Central memory CD8-positive, alpha-beta T cell (primary cell): ENCODE measurements at places on chromosomes 12 and 14.

DNA sequence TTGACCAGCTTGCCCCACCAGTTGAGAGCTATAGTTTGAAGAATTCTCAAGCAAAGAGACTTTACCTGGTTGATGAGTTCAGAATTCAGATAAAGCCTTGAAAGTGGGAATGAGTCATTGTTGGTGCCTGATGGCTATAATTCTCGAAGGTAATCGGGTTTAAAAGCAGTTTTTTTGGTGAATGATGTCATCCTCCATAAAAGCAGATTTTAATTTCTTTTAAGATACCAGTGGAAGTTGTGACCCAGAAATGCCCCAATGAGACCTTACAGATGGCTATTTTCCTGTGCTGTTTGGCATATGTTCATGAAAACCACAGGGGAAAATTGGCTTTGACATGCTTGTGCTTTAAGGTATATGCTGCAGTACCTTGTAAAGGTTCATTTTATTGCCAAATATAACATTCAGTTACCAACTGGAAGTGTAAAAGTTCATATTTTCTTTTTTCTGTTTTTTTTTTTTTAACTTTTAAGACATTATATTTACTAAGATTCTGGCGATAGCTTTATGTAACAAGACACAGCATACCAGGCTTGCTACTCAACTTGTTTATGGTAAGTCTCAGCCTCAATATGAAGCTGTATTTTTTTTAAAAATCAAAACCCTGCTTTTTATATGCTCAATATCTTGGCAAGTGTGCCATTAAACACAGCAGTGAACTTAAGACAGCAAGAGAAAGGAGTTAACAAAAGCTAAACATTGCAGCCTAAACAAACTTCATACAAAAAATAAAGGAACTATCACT lies 119.3 kb downstream of the LMNTD1 start:
- no peak for DNase-seq
- peaks cover 4% of the 10 kb centered on the region for H3K4me1 ChIP-seq
- H3K4me3 ChIP-seq, result no peak overlapping the region
- H3K36me3 ChIP-seq, result no peaks in the 10 kb centered on the region
- no peaks in the 10 kb centered on the region for H3K27me3 ChIP-seq

DNA sequence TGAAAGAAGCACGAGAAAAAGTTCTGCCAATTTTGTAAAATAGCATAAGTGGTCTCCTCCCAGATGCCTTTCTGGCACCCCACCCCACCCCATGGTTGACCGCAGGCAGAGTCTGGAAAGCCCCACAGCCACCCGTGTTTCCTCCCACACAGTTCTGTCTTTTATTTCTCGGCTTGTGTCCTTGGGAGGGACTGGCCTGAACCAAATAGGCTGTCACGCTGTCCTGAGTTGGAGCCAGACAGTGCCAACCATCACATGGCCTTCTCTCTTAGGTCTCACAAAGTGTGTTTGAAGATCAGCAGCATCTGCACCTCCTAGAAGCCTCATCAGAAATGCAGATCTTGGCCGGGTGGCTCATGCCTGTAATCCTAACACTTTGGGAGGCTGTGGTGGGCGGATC lies 10.2 kb upstream of the LTA4H start:
- H3K4me3 ChIP-seq, result no peak overlapping the region
- H3K36me3 ChIP-seq, result peaks cover 3% of the 10 kb centered on the region
- no peaks in the 10 kb centered on the region for H3K27me3 ChIP-seq
- DNase-seq, result no peak
- peaks cover 26% of the 10 kb centered on the region for H3K4me1 ChIP-seq
- no peak overlapping the region for H3K27ac ChIP-seq

DNA sequence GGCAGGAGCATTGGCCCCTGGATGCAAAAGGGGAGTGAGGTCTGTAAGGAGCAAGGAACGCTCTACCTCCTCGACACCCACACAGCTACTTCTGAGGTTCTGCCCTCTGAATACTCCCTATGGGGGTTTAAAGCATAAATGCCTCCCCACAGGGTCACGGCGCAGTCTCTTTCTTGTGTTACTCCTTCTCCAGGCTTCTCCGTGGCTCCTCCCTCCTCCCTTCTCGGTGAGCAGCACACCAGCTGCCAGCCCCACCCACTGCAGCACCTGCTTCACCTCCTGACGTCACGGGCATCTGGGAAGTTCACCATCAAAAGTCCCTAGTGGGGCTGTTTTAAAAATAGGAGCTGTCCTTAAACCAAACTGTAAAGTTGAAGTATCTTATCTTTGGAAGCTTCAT lies 67.3 kb downstream of the SPTB start:
- peaks cover 56% of the 10 kb centered on the region for H3K27me3 ChIP-seq
- DNase-seq, result no peak
- no peak overlapping the region for H3K27ac ChIP-seq
- H3K36me3 ChIP-seq, result peaks cover 2% of the 10 kb centered on the region
- no peak overlapping the region for H3K4me3 ChIP-seq

- H3K36me3 ChIP-seq, result no peaks in the 10 kb centered on the region
- no peaks in the 10 kb centered on the region for H3K4me1 ChIP-seq
Measured at GRCh38 chr14:101235335-101236103, 325.8 kb upstream of the DIO3 start.

GRCh38 chr12:54658306-54659264 lies 10.4 kb upstream of the DCD start:
- H3K4me3 ChIP-seq, result no peak overlapping the region
- H3K27ac ChIP-seq, result no peak overlapping the region
- no peaks in the 10 kb centered on the region for H3K4me1 ChIP-seq
- peaks cover 16% of the 10 kb centered on the region for H3K27me3 ChIP-seq
- DNase-seq, result no peak
- no peaks in the 10 kb centered on the region for H3K36me3 ChIP-seq

DNA sequence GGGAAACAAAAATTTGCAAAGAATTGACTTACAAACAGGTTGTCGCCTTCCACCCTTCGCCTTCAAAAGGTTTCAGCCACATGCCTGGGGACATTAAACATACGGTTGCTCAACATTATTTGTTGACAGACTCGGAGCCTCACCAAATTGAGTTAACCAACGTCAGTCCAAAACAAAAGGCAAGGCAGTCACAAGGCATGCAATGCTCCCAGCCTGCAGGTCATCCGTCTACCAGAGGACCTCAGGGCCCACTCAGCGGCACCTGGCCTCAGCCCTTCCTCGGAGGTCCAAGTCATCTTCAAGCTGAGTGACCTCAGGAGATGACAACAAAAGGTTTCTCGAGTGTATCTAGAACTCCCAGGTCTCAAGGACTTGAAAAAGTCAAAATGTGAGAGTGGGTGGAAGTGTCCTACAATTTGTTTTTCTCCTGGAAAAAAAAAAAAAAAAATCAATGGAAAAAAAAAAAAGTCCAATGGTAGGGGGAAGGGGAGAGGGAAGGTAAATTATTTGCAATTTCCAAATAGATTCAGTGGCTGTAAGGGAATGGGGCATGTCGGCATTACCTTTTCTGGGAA lies 64.3 kb downstream of the KDM2B start:
- H3K27me3 ChIP-seq, result no peaks in the 10 kb centered on the region
- H3K4me3 ChIP-seq, result no peak overlapping the region
- peaks cover 12% of the 10 kb centered on the region for H3K4me1 ChIP-seq
- no peak for DNase-seq
- H3K27ac ChIP-seq, result no peak overlapping the region
- peaks cover 22% of the 10 kb centered on the region for H3K36me3 ChIP-seq

- H3K4me3 ChIP-seq, result no peak overlapping the region
- no peak overlapping the region for H3K27ac ChIP-seq
- H3K27me3 ChIP-seq, result peaks cover 54% of the 10 kb centered on the region
- no peak for DNase-seq
- no peaks in the 10 kb centered on the region for H3K36me3 ChIP-seq
Measured at GRCh38 chr12:6273541-6274230, 36.8 kb upstream of the PLEKHG6 start.

DNA sequence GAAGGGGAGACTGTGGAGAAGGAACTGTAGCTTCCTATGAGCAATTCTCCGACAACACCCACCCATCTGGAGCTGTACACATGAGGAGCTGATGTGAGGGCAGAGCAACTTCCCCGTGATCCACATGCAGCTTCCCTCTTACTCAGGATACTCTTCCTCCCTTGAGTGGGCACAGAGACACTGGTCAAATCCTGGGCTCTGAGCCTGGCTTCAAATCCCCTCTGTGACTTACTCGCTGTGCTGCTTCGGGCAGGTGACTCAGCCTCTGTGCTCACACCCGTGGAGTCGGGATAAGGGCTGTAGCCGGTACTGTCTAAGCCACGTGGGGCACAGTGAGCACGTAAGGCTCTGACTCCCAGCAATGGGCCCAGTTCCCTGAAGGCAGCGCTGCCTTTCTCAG lies 31.1 kb downstream of the ZFYVE21 start:
- peaks cover 12% of the 10 kb centered on the region for H3K4me1 ChIP-seq
- no peak overlapping the region for H3K4me3 ChIP-seq
- H3K27ac ChIP-seq, result no peak overlapping the region
- H3K27me3 ChIP-seq, result no peaks in the 10 kb centered on the region
- no peak for DNase-seq
- peaks cover 9% of the 10 kb centered on the region for H3K36me3 ChIP-seq

DNA sequence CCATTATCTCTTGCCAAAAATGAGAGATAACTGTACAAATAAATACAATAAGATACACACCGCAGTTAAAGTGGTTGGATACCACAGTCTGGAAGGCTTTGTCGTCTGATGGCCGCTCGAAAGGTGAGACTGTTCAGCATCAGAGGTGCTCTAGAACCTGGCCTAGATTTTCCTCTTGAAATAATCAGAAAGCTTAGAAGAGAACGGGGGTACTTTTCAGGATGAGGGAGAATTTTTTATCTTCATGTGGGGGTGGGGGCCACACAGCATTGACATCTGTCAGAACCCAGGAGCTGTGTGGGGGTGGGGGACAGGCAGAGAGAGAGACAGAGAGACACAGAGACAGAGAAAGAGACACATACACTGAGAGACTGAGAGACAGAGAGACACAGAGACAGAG lies 90.5 kb downstream of the GALNT9 start:
- no peak for DNase-seq
- peaks cover 9% of the 10 kb centered on the region for H3K4me1 ChIP-seq
- no peaks in the 10 kb centered on the region for H3K27me3 ChIP-seq
- H3K27ac ChIP-seq, result peak overlapping the region; percentile 6
- H3K36me3 ChIP-seq, result no peaks in the 10 kb centered on the region

DNA sequence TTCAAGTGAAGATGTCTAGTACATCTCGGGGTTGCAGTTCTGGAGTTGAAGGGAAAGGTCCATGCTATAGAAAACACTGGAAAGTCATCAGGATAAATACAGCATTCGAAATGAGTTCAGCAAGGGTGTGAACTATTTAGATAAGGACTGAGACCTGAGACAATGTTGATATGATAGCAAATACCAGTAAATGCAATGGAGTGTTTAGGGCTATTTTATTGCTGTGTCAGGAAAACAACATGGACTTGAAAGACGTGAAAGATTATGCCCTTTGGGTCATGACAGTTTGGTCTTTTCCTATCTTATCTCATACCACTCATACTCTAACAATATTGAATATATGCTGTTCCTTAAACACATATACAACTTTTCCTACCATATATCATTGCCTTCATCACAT lies 1776.2 kb upstream of the SEL1L start:
- no peak overlapping the region for H3K4me3 ChIP-seq
- DNase-seq, result no peak
- no peak overlapping the region for H3K27ac ChIP-seq
- no peaks in the 10 kb centered on the region for H3K4me1 ChIP-seq
- H3K36me3 ChIP-seq, result no peaks in the 10 kb centered on the region
